Activated CD4-positive, alpha-beta T cell treated with anti-CD3 and anti-CD28 coated beads, Interleukin-2, amount 10 ng/mL, durations not matched to agents 24 days and 14 days (primary cell): ENCODE measurements at places on chromosomes 16 and 17. TPM values are rescaled to one million over a fixed set of nuclear protein-coding genes. Genes with fewer than 3 reads are reported as not detected.

ZFPM1 gene
- 17.9 and 19.3 TPM in 2 replicates for total RNA-seq

CAPN15 gene
- total RNA-seq: 121 and 124 TPM in 2 replicates

MT1M gene
- not detected in 2 replicates for total RNA-seq

EPX gene
- total RNA-seq: not detected in 2 replicates

RNF157 gene
- 35.0 and 42.4 TPM in 2 replicates for total RNA-seq

ABCC11 gene
- total RNA-seq: 0.12 TPM in 1 of 2 replicates, not detected in the other

SPNS2 gene
- total RNA-seq: 0.17 and 0.28 TPM in 2 replicates

IL32 gene
- 918 and 934 TPM in 2 replicates for total RNA-seq

GHDC gene
- 14.4 and 17.5 TPM in 2 replicates for total RNA-seq

TPSD1 gene
- total RNA-seq: not detected in 2 replicates

PMFBP1 gene
- total RNA-seq: 0.21 TPM in 1 of 2 replicates, not detected in the other

KCNJ12 gene
- total RNA-seq: not detected in 2 replicates

C1QBP gene
- 451 TPM in 2 replicates for total RNA-seq

CLDN9 gene
- total RNA-seq: not detected in 2 replicates

C17orf100 gene
- 1.8 and 1.9 TPM in 2 replicates for total RNA-seq

KRTAP9-4 gene
- total RNA-seq: not detected in 2 replicates

GDPD1 gene
- total RNA-seq: 1.8 and 2.7 TPM in 2 replicates

SLC6A2 gene
- total RNA-seq: not detected in 2 replicates

TBC1D3G gene
- not detected in 2 replicates for total RNA-seq

MYL4 gene
- not detected in 2 replicates for total RNA-seq
